Activated CD4-positive, alpha-beta T cell treated with anti-CD3 and anti-CD28 coated beads, Interleukin-2, amount 50 U/mL, for 1 hour (primary cell): ENCODE measurements at places on chromosomes 1 and 21.

GRCh38 chr1:5447503-5447960 lies 544.7 kb downstream of the NPHP4 start:
- no peak for DNase-seq

GRCh38 chr1:221905802-221906201 lies 163.9 kb upstream of the DUSP10 start:
- DNase-seq, result no peak

- DNase-seq, result peak; percentile 16
Measured at GRCh38 chr1:9909234-9910046, 629 bp downstream of the CTNNBIP1 start.

DNA sequence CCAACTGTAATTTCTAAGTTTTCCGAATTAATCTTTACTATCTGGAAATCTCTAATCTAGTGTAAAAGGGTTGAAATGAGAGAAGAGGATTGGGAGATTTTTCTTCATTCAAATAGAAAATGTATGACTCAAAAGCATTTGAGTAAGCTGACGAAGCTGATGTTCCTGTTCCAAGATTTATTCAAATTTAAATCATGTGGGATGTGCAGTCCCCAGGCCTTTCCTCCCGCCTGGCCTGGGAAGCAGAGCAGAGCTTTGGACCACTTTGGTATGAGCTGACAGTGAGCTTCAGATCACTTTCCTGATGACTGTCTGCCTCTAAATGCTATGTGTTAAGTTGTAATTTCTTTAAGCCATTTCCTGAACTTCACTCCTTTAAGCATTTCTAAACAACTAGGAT lies 192.0 kb downstream of the DHRS3 start:
- DNase-seq, result no peak

GRCh38 chr1:26153966-26154532 lies 4.8 kb upstream of the FAM110D start:
- no peak for DNase-seq

DNA sequence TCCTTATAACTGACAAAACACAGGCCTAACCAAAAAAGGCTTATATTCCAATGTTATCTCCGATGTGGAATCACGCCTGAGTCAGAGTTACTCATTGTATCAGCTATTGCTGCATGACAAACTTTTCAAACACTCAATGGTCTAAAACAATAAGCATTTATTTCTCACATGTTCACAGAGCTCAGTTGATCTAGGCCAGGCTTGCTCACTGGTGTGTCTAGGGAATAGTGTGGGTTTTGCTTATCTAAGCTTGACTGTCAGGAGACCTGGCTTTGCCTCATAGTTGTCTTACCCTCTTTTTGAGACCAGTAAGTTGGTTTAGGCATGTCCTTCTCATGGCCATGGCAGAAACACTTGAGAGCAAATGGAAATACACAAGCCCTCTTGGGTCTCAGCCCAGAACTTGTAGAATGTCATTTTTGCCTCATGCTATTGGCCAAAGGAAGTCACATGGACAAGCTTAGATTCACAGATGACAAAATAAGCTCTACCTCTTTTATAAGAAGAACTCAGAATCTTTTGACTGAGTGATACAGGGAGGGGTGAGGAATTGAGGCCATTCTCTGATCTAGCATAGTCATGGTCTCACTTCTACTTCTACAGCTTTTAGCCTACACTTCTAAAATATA lies 130.8 kb downstream of the HMCN1 start:
- DNase-seq, result no peak

DNA sequence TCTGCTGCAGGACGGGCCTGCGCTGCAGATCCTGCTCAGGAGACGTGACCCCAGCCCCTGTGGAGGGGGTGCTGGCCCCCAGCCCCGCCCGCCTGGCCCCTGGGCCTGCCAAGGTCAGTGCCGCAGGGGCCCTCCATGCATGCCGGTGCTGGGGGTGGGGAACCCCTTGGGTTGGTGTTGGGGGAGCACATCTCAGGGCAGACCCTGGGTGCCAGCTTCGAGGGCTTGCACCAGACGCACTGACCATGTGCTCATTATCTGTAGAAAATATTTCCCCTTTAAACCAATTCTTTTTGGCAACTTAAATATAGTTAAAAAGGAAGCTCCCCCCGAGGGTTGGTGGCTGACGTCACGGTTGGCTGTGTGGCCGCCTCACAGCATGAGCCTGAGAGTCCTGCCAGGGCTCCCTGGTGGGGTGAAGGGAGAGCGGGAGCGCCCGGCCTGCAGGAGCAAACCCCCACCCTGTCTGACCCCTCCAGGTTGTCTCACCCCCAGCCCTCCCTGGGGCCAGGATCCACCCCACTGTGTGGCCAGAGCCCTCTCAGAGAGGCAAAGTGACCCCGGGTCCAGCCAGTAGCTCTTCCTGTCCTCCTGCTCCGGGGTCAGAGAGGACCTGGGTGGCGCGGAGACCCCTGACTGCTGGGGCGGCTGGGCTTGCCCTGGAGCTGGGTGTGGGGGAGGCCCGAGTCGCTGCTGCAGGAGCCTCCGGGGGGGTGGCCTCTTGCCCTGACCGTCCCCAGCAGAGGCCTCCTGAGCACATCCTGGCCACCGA lies 5.3 kb upstream of the PFKL start:
- DNase-seq, result no peak

GRCh38 chr21:25342816-25343215 lies 264.5 kb downstream of the MRPL39 start:
- no peak for DNase-seq

DNA sequence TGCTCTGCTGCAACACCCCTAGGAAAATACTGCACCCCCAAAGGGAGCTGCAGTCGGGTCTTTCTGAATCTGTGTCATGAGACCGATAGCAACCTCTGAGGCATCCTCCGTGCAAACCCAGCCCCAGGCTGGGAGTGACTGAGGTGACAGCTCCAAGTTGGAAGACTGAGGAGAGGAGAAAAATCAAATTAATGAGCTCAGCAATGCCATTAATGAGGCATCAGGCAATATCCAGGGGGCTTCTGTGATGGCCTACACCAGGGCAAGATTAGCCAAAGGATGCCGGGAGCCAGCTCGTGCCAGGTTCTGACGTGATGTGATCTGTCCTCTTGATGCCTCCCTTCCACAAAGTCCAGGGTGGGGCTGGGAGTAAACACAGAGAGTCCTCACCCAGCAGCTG lies 30.8 kb upstream of the PSMB2 start:
- no peak for DNase-seq

DNA sequence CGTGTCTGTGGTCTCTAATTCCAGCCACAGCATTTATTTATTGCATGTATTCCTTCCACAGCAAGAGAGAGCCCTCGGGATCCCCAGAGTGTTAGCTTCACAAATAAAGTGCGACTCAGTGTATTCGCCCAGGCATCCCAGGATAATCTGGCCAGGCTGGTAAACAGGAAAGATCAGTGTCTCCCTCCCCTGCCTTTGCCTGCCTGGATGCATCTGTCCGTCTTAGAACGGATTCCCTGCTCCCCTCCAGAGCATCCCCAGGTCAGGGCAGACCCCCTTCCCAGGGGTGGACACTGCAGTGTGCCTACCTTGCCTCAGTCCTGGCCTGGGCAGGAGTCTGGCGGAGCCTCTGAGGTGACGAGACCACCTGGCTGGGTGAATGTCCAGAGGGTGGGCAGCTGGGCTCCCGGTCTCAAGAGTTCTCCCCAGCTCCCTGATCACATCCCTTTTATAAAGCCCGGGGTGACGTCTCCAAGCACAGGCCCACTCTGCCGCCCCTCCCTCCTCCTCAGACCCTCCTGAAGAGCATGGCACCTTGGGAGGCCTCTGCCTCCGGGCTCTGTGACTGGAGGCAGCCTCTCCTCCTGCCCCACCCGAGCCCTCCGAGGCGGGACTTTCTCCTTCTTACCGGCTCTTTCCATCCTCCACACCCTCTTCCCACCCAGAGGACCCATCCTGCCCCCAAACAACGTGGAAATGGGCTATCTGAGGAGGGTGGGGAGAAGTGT lies at the start of gene KISS1:
Gene KISS1 (minus strand): TSS at position 424 of the 728 bp plus-strand sequence. CDS start 3,615 bp downstream, outside the sequence.
- DNase-seq, result no peak

DNA sequence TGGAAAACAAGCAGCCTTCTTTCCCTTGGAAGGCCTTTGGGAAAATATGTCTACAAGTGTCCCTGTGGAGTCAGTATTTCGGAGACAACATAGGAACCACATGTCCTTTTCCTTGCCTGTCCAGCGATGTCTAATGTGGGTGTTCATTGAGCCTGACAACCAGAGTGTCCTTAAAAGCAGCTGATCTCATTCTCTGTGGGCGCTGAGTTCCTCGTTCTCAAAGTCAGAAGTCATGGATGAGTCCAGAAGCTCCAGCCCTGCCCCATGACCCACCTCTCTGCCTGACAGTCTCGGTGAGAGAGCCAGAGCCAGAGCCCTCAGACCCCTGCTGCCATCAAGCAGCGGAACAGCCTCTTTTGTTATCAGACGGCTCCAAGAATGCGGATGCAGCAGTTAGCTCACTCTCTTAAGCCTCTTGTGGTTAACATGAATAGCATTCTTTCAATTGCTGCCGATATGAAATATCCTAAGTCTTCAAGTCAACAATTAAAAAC lies 329.2 kb downstream of the TGFB2 start:
- no peak for DNase-seq

DNA sequence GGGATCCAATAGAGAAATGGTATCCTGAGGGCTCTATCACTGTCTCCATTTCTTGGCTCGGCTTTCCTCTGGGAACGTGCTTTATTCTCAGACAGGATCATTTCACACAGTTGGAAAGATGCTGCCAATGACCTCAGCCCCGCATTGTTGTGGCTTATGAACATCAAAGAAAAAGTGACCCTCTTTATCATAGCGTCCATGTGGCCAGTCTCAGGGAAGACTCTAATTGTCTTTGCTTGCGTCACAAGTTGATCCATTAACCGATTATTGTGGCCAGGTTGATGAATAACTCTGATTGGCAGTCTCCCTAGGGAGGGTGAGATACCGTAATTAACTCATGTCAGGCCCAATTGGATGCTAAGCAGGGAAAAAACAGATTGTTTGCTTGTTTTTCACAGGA lies 10.4 kb upstream of the TMEM9 start:
- DNase-seq, result no peak

DNA sequence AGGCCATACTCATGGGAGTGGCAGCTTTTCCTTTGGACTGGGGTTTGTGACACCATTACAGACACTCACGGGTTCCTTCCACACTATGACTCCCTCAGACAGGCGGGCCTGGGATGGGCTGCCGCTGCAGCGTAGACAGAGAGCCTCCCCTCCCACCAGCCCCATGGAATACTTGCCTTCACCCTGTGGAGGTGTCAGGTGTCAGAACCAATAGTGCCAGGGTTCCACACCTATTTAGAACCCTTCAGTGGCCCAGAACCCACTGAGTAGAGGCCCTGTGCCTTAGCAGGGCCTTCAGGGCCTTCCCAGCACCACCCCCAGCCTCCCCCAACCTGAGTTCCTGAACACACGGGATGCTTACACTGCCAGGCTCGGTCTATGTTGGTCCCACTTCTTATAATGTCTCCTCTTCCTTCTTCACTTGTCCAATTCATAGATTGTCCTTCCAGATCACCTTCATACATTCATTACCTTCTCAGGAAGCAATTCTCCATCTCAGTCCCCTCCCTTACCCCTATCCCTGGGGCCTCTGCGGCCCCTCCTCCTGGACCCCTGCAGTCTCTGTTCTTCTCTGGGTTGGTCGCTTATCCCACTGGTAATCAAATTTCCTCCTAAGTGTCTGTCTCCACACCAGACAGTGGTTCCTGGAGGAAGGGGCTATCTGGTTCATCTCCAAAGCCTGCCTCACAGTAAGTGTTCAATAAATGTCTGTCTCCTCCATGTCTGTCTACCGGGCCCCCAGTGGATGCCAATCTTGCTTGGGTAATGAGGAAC lies 1.4 kb upstream of the RHBG start:
- DNase-seq, result no peak

DNA sequence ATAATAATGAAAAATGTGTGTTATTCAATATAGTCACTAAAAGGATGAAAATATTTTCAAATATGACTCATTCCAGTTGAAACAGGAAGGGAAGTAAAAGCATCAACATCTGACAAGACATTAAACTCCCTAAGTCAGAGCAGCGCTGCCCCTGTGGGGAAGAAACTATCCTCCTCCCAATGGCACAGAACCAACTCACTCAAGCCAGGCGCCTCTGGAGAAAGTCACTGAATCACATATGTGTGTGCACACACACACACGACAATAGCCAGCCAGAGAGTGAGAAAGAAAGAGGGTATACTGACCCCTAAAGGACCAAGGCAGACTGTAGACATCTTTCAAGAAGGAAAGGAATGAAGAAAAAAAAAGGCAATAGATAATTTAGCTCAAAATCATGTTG lies 126.9 kb downstream of the SETD4 start:
- no peak for DNase-seq

GRCh38 chr1:244212219-244212618 lies 161.1 kb downstream of the ZBTB18 start:
- DNase-seq, result no peak

GRCh38 chr1:75615613-75616435 lies 4.9 kb upstream of the SLC44A5 start:
- DNase-seq, result no peak
